ENCODE measurements at places on chromosomes 3 and 15.

DNA sequence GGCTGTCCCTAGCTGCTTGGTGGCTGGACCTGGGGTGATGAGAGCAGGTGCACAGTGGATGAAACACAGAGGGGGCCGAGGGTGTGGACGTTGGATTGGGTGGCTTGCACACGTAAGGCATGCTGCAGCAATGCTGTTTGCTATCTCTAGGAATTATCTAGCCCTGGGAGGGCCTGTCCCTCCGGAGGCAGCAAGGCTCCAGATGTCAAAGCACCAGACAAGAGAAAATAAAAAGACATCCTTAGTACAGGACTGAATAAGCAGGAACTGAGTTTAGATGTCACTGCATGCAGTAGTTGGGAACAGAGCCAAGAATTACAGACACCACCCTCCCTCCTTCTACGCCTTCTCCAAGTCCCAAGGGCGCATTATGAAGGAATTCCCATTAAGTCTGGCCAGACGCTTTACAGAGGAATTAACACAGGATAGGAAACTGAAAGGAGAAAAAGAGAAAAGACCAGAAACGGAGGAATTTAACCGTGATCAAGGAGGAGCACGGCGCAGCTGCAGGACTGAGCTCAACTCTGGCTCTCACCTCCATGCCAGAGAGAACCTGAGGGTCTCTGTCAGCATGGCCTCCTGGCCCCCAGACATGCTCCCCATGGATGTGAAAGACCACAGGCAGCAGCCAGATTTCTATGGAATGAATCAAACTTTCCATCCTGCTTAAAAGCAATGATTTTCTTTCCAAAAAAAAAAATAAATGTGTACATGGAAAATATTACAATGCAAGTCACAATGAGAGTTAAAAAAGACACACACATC, 13.8 kb downstream of the ATP10A start:
- no peak for DNase-seq

- peak; percentile 84 for DNase-seq
These were observed 5.8 kb upstream of the DBR1 start for GRCh38 chr3:138180375-138181029.

DNA sequence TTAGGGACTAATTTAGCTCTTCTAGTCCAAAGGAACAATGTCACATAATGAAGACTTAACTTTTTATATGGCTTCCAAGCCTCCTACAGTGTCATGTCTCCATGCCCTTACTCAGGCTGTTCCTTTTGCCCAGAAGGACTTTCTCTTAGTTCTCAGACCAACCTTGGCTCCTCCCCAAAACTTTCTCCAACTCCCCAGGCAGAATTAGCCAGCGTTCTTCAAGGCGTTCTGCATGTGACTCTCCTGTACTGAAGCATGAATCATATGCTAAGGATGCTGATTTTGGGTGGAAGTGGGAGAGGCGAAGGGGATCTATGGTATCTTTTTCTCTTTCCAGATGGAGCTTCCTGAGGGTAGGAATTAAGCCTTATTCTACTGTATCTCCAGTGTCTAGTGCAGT, 335.1 kb upstream of the ICE2 start:
- DNase-seq, result no peak

DNA sequence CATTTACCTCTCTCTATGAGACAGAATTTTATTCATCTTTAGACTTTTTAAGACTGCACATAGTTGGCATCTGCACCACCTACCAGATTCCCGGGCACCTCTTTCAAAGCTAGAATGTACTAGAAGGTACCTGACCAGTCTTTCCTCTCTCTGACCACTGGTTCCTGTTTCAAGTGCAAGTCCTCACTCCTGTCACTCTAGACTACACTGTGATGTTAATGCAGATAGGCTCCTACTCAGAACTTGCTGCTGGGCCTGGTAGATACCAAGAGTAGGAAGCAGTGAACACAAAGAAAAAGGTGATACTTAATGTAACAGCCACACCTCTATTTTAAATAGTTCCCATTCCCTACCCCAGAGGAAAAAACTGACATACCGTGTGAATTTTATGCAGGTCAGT, 8.1 kb upstream of the TCAIM start:
- no peak for DNase-seq

GRCh38 chr3:58336135-58336882, 3.6 kb downstream of the PXK start:
- no peak for DNase-seq

GRCh38 chr3:4166540-4166939, 136.6 kb upstream of the SETMAR start:
- no peak for DNase-seq

DNA sequence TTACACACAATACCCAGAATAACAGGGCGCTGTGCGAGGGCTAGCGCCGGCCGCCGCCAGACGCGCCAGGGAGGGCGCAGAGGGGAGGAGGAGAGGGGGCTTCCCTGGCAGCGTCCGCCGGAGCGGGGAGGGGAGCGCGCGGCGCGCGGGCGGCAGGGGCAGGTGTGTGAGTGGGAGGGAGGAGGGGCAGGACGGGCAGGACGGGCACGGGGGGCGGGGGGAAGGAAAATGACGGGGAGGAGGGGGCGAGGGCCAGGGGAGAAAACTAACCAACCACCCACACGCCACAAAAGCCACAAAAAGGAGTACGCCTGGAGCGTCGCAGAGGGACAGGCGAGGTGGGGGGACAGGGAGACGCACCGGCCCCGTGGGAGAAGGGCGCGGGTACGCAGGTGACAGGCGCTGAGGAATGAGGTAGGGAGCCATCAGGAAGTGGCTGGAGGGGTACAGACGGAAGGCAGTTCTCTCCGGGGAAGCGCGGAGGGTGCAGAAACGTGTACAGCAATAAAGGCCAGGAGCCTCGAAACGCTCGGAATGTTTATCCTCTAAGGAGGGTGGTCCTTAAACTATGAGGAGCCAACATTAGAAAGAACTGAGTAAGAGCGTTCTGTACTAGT, 610 bp upstream of the SATB1 start:
- DNase-seq, result peak; percentile 78

DNA sequence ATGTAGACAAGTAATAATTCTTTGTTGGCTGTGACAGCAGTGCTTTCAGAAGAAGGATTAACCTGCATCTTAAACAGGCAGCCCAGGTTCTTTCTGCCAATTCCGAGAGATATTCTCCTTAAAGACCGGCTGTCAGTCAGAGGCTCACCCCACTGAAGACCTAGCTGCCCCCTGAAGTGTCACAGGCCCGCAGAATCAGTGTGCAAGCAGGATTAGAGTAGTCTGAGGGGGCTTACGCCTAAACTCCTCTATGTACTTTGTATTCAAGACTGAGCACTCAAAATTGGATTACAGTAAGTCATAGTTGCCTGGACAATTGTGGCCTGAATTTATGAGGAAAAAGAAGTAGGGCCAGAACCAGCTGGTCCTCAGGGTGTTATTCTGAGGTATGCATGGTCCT, 342.9 kb downstream of the CLSTN2 start:
- no peak for DNase-seq

- peak; percentile 36 for DNase-seq
These were observed 152.3 kb downstream of the IGF1R start for GRCh38 chr15:98800437-98801233.

GRCh38 chr3:129506231-129506742, 22.2 kb upstream of the RHO start:
- peak; percentile 92 for DNase-seq

All from NCI-H1105 treated with DMSO at 0.1 percent for 48 hours (cell line).